SJCRH30 (cell line): ENCODE measurements at places on chromosomes 2 and 18. TPM values are rescaled to one million over a fixed set of nuclear protein-coding genes. Genes with fewer than 3 reads are reported as not detected.

Gene PLEKHH2
- total RNA-seq = 5.4 and 7.1 TPM in 2 replicates

Gene DLX1
- total RNA-seq = 13.5 and 14.9 TPM in 2 replicates

Gene MEP1B
- total RNA-seq = not detected in 2 replicates

Gene SKA1
- total RNA-seq = 41.1 and 49.9 TPM in 2 replicates

Gene LGALSL
- 11.3 and 14.9 TPM in 2 replicates for total RNA-seq
